Purkinje cell (primary cell): ENCODE measurements at places on chromosomes 3 and 15. TPM values are rescaled to one million over a fixed set of nuclear protein-coding genes. Genes with fewer than 3 reads are reported as not detected.

The ZNF80 gene
- 0.31 TPM in 1 of 2 replicates, not detected in the other for polyA plus RNA-seq

The AGBL1 gene
- not detected in 2 replicates for polyA plus RNA-seq

The DUOXA2 gene
- polyA plus RNA-seq = not detected in 2 replicates

The ZNF860 gene
- polyA plus RNA-seq = not detected in 2 replicates

The SNTN gene
- 3.5 TPM in 1 of 2 replicates, not detected in the other for polyA plus RNA-seq

The CPEB1 gene
- 49.0 and 55.0 TPM in 2 replicates for polyA plus RNA-seq

The DAPK2 gene
- polyA plus RNA-seq = 0.29 and 0.46 TPM in 2 replicates

The SNX33 gene
- 0.25 and 1.0 TPM in 2 replicates for polyA plus RNA-seq
